ENCODE measurements at places on chromosomes 13 and 19. TPM values are rescaled to one million over a fixed set of nuclear protein-coding genes. Genes with fewer than 3 reads are reported as not detected.

DNA sequence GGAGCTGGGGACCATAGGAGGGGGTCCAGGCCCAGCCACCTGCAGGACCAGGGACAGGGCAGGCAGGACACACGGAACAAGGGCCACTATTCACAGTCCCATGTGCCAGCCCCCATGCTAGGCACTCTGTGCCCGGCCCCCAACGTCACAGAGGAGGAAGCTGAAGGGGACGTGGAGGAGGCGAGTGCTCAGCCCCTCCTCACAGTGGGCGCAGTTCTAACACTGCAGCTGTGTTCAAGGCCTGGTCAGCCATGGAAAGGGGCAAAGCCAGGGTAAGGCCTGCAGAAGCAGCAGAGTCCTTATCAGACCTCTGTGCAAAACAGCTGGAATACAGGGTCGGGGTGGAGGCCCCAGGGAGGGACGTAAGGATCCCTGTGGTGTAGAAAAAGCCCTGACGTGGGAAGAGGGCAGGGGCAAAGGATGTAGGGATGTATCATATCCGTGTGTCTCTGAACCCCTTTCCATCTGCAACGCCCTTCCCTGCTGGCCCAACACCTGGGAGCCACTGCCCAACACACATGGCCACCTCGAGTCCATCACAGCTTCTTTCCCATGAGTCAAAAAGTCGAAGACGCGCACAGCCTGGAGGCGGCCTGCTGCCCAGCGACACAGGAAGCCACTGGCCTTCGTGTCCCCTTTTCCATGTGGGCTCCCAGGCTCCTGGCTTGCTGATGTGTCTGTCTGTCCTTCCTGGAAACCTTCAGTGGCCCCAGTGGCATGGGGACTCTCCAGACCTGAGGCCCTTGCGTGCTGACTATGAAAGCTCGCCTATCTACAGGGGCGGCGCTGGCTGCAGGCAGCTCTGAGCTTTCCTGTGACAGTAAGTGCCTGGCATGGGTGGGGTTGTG is 28.0 kb downstream of the SH3GL1 start:
- DNase-seq, result no peak

CPAMD8 gene
- total RNA-seq, result 0.18 TPM

ZNF211 gene
- total RNA-seq, result 8.4 TPM

NOVA2 gene
- total RNA-seq, result not detected

GRCh38 chr13:41675306-41675705 is 218.0 kb downstream of the RGCC start:
- no peak for DNase-seq

DNA sequence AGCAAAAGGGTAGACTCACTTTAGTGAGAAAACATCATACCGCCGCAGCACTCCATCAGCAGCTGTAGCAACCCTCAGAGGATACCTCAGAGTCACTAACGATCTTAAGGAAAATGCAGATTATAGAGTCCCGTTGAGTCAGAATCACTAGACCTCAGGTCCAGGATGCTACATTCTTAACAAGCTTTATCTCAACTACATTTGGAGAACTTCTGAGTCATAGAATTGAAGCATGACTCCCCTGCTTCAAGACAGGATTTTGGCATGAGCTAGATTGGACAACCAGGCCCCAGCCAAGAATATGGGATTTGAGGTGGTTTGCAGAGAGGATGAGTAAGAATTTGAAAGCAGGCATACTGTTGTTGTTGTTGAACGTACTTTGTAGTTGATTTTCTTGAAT is 118.9 kb upstream of the UBL3 start:
- no peak for DNase-seq

FXYD1 gene
- not detected for total RNA-seq
